SHP77 treated with DMSO at 0.1 percent for 48 hours (cell line): ENCODE measurements at places on chromosomes 16 and 17.

GRCh38 chr16:24409045-24409444 lies 130.3 kb upstream of the RBBP6 start:
- no peak for DNase-seq

GRCh38 chr17:50177983-50178834 lies 12.4 kb downstream of the SGCA start:
- DNase-seq = peak; percentile 88

- no peak for DNase-seq
Observed at GRCh38 chr17:4098521-4099209, 44.2 kb downstream of the ZZEF1 start.

GRCh38 chr16:85750827-85751697 lies at the start of gene C16orf74:
TSS of gene C16orf74 (minus strand) at chr16:85751096. CDS start at chr16:85735217, 15,879 bp downstream.
- no peak for DNase-seq

GRCh38 chr17:80789356-80789902 lies 202.2 kb upstream of the CHMP6 start:
- DNase-seq = no peak

- DNase-seq = no peak
Observed at GRCh38 chr17:53619025-53619424, 203.7 kb upstream of the KIF2B start.

DNA sequence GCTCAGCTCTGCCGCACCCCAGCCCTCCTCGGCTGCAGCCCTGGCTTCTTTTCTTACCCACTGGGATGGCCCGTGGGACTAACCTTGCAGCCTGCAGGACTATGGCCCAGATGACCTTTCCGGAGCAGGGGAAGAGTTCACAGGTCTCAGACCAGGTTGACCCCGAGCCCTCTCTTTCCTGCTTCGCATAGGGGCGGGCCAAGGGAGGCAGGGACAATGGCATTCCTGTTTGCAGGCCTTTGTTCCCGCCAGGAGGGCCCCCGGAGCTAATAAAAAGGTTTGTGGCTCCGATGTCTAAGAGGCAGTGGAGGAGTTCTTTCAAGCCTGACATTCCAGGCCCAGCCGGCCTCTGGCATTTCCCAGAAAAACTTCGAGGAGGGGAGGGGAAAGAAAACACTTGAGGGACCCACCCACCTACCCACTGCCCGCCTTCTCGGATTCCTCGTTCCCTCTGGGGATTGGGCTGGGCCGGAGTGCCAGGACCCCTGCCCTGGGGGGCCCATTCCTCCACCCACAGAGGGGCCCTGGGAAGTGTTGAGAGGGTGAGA lies 5.8 kb upstream of the SOCS3 start:
- no peak for DNase-seq

GRCh38 chr17:5672141-5672540 lies 87.8 kb upstream of the NLRP1 start:
- no peak for DNase-seq

DNA sequence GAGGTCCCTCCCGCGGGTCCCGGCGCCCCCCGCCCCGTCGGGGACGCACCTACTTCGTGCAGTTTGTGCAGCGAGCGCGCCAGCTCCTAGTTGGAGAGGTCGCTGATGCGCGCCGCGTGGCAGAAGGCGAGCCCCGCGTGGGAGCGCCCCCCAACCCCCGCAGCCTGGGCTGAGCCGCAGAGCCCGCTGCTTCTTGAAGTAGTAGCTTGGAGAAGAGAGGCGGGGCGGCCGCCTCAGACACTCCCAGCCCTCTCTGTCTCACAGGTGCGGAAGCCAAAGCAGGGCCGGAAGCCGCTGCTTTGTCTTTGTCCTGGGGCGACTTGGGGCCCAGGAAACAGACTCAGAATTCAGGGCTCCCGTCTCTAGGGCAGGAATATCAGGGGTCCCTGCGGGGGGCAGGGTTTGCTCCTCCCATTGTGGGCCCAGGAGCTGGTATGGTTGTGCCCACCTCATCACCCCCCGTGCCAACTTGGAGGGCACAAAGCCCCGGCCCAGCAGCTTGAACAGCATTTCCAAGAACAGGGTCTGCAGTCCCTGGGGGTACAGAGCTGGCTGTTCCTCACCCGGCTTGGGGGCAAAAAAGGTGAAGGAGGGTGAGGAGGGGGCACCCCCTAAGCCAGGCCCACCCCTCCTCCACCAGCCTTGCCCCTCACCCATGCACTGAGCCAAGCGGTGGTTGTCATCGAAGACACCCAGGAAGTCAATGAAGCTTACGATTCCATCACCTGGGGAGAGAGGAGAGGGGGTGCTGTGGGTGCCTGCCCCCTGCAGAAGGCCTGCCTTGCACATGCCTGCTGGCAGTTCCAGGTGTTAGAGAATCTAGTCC lies 13.5 kb downstream of the SPATA32 start:
- DNase-seq = no peak

GRCh38 chr16:74758801-74759200 lies 15.8 kb downstream of the FA2H start:
- no peak for DNase-seq

- DNase-seq = no peak
Observed at GRCh38 chr16:54334208-54334607, 47.6 kb upstream of the IRX3 start.

DNA sequence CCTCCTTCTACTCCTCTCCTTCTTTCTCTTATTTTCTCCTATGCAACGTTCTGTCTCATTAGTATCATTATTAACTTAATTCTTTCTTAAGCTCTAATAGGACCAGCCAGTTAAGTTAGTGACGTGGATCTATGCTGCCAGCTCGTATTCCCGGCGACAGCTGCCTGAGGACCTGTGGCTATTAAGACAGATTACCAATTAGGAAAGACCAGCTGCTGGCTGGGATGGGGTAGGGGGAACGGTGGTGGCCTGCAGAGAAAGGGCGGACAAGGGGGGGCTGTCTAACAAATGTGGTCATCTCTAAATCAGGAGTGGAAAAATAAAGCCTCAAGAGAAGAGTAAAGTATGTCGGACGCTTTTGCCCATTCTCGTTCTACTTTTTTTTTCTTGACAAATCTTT lies 770 bp upstream of the MYH3 start:
- DNase-seq = no peak

- no peak for DNase-seq
Observed at GRCh38 chr17:42518046-42518754, 17.8 kb upstream of the NAGLU start.

DNA sequence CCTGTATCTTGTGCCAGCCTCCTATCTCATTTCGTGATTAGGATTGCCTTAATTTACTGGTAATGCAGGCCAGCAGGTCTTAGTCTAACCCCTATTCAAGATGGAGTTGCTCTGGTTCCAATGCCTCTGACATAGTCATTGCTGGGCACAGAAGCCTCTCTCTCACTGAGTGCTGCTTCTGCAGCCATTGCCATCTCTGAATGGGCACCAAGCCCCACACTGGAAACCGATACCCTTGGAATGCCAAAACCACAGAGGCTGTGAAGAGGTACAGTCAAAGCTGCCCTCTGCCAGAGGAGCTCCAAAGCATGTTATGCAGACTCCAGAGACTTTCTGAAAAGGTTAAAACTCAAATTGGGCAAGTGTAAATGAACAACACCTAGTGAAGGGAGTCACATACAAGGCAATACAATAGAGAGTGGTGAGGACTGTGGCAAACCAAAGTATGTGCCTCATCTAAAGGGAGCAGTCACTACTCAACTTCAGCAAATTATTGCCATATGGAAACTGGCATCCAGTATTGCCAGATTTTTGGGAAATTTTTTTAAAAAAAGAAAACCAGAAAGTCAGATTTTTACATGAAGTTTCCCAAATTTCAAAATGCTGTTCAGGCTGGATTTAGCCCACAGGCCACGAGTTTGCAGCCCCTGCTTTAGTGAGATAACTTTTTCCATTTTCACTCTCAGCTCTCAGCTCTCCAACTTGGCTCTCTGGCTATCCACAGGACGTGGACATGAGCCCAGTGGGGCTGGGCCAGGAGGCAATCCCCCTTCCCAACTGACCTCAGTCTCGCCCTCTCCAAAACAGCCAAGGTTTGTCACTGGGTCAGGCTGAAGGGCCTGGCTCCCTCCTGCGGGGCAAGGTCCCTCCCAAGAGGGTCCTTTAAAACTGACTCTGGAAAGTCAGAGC lies 2.1 kb upstream of the MMP2 start:
- DNase-seq = no peak

DNA sequence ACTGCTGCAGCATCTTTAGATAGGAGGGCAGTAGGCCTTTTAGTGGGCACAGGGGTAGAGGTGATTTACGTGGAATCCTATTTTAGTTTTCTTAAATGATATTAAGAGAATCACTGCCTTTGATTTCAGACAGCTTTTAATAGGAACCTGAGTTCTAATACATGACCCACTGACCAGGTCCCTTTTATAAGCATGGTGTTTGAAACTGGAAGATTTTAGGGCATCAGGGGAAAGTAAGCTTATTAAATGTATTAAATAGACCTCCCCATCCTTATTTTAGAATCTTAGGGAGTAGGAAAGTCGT lies 2.0 kb downstream of the MSL1 start:
- DNase-seq = no peak

DNA sequence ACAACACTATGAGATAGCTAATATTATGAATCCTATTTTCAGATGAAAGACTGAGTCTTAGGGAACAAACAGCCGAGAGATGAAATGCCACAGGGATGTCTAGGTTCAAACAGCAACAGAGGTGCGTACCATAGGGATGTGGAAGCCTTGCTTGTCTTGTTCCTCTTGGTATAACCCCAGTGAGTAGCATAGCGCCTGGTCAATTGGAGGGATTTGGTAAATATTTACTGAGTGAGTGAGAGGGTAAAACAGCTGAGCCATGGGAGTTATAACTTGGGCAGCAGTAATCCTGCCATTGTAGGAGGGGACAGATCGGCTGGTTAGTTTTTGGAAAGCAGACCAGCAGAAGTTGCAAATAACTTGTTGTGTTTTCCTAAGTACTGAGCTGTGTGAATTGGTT lies 80.2 kb downstream of the WWOX start:
- DNase-seq = peak; percentile 58

- DNase-seq = no peak
Observed at GRCh38 chr16:11367483-11367906, 22.2 kb downstream of the RMI2 start.

GRCh38 chr16:78871241-78871640 lies 729.3 kb downstream of the MAF start:
- DNase-seq = no peak

DNA sequence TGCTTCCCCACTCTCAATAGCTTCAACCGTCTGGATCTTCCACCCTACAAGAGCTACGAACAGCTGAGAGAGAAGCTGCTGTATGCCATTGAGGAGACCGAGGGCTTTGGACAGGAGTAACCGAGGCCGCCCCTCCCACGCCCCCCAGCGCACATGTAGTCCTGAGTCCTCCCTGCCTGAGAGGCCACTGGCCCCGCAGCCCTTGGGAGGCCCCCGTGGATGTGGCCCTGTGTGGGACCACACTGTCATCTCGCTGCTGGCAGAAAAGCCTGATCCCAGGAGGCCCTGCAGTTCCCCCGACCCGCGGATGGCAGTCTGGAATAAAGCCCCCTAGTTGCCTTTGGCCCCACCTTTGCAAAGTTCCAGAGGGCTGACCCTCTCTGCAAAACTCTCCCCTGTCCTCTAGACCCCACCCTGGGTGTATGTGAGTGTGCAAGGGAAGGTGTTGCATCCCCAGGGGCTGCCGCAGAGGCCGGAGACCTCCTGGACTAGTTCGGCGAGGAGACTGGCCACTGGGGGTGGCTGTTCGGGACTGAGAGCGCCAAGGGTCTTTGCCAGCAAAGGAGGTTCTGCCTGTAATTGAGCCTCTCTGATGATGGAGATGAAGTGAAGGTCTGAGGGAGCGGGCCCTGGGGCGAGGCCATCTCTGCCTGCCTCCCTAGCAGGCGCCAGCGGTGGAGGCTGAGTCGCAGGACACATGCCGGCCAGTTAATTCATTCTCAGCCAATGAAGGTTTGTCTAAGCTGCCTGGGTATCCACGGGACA lies 11.1 kb upstream of the CLEC18A start:
- no peak for DNase-seq

DNA sequence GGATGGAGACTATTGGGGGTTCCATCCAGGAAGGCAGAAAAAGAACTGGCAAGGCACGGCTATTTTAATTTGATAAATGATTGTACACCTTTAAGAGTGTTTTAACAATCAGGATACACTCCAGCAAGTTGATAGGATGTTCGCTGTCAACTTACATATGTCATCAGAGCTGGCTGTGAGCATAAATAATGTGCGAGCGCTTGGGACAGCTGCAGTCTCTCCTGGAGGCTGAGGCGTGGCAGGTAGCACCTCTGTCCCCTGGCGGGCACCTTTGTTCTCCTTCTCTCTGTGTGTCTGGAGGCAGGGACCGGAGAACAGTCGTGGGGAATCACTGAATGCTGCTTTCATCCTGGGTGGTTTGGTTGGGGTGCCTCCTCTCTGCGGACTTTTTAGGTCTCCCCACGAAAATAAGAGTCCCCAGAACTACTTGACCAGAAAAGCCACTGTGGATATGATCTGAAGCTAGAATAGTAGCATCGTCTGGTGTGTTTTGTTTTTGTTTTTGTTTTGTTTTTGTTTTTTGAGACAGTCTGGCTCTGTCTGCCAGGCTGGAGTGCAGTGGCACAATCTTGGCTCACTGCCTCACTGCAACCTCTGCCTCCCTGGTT lies 9.4 kb downstream of the BAHCC1 start:
- DNase-seq = no peak

- DNase-seq = no peak
Observed at GRCh38 chr16:31718998-31719397, 154.6 kb upstream of the ZNF267 start.

DNA sequence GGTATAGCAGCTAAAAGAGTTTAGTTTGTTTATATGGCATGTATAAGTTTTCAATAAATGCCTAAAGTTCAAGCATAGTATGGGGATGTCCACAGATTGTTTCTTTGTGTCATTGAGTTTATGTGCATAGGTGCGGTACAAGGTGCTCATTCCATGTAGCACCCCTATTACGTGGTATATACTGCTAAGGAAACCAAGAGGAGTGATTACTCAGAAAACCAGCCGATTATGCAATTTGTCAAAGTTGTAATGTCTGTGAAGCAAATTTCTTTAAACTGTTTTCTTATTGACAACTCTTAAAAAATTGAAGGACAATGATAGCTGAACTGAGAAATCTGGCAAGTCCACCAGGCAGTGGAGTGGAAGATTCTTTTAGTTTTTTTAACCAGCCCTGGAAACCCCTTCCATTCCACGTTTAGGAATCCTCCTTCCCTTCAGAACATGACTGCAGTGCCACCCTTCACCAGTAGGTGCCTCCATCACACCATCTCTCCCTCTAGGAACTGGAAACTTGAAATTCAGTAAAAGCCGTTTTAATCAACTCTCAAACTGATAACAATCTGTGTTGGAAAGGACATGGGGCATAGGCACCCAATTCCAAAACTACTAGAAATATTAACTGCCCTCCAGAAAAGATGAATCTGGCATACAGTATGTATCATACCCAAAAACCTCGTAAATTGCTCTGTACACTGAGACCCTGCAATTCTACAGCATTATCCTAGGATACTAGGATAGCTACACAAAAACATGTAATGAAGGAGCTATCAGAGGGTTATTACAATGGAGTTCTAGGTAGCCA lies 43.5 kb downstream of the REXO5 start:
- DNase-seq = no peak

GRCh38 chr17:45640141-45640850 lies 143.8 kb upstream of the CRHR1 start:
- DNase-seq = no peak
